COLO829 (cell line): ENCODE measurements at places on chromosomes 2 and 18.

DNA sequence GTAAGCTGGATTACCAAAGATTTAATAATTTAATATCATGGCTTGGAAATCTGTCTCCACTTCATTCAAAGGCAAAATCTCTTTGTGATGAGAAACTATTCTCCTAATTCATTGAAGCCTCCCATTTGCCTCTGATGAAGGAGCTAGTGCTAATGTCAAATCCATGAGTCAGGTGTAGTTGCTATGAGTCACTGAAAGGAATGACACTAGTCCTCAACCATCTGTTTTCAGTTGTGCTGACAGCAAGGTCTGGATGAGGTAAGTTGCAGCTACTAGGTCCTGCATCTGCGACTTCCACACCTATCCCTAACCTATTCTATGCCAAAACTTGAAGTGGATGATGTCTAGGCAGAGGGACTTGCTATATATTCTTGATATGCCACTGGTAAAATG is 324.0 kb upstream of the UBE2E3 start:
- no peak for DNase-seq

DNA sequence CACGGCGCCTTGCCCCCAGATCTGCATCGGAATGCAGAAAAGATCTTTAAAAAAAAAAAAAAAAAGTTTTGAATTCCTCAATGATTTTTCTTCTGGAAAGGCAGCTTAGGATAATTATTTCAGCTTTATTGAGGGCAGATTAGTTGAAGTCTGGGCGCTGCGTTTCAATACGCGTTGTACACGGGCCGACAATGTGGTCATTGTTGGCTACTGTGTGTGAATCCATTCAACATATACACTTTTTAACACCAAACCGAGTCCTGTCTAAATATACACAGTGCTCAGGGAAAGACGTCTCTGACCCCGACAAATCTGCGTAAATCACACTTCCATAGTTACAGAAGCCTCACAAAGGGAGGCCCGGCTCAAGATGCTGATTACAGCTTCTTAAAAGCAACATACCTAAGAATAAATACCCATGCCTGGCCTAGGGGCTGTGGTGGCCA is 1.4 kb upstream of the SIX3 start:
- DNase-seq, result no peak

- no peak for DNase-seq
These were observed 128.3 kb downstream of the TXNL1 start for GRCh38 chr18:56510108-56510507.

DNA sequence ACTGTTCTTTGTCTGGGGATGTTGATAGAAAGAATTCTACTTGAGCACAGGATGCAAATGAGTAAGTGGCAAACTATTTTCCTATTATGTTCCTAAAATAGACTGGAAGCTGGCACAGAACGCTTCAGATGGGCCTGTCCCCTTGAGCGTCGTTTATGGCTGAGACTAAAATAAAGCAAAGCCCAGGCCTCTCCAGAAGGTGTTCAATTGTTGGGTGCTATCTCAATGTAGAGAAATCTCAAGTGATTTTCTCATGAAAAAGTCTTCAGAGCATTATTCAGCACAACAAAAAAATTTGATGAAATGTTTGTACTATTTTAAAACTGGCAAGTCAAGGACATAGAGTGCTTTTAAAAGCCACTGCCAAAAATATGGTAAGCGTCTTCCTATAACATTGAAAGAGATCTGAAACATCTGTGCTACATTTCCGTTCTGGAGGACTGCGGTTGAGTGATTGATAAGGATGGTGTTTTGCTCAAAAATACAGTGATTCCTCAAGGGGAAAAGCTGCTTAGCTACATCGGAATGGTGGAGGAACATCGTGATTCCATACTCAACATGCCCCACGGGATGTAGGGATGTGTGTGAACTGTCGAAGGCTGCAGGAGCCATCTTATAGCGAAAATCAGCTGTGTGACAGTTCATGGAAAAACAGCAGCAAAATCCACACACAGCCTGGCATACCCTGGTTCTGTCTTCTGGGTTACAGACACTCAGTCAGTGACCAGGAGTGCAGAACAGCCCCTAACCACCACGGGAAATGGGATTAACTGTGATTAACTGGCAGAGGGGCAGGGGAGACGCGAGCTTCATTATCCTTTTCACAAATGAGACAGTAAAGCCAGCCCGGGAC is 10.4 kb upstream of the LRRFIP1 start:
- DNase-seq, result peak; percentile 85

DNA sequence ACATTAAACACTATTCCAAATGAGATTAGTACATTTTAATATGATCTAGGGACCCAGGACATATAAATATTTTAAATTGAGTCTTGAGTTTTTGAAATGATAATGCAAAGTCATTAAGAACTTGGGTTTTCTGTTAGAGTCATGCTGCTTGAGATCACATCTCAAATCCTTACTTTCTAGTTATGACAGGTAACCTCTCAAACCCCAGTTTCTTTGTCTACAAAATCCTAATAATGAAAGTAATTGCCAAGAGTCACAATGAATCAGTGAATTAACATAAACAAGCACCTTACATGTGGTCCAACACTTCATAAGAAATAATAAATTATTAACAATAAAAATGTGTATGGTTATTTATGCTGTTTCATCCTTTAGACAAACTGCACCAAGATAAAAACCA is 607.6 kb downstream of the LRP1B start:
- DNase-seq, result no peak

- no peak for DNase-seq
These were observed 64.4 kb downstream of the INPP5D start for GRCh38 chr2:233124421-233125080.

- DNase-seq, result peak; percentile 65
These were observed 29.7 kb downstream of the NOL10 start for GRCh38 chr2:10659898-10660568.

- no peak for DNase-seq
These were observed 117.3 kb downstream of the LDLRAD4 start for GRCh38 chr18:13335903-13336302.

- peak; percentile 45 for DNase-seq
These were observed 61.6 kb upstream of the SLC38A11 start for GRCh38 chr2:165016772-165017411.

DNA sequence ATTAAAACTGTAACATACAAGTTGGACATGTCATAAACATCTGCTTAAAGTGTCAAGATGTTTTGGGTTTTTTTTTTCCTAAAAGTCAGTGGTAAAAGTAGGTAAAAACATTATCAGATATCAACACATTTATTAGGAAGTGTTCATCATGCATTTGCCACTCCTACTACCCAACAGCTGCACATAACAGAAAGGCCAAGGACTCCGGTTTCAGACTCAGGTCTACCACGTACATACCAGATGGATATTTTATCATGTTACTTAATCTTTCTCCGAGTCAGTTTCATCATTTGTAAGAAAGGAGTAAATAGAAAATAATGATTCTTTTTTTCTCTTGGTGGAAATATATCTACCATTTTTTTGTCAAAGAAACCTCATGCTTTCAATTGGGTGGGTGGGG is 192.3 kb downstream of the UBE2E3 start:
- no peak for DNase-seq

DNA sequence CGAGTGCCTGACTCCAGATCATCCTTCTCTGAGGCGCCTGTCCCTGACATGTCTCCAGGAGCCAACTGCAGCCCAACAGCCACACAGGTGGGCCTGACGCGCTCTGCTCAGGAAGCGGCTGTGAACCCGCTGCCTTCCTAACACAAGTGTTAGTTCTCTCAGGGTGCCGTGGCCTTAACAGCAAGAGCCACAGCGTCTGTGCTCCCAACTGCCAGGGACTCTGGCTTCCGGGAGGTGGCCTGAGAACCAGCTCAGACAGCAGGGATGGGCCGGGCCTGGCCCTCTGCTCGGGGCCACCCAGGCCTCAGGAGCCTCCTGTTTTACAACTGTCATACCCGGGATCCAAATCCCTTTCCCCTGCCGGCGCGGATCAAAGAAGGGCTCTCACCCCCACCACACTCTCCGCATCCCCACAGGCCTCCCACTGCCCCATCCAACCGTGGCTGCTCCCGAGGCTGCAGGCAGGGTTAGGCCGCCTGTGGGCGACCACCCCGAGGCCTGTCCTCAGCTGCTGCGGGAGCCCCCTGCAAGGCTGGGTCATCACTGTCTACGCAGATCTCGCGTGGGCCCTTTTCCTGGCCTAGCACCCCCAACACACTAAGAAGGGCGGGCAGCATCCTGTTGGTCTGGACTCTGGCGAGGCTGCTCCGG is 114.2 kb upstream of the ZNF236 start:
- DNase-seq, result no peak
